ENCODE measurements at places on chromosomes 5 and 9.

DNA sequence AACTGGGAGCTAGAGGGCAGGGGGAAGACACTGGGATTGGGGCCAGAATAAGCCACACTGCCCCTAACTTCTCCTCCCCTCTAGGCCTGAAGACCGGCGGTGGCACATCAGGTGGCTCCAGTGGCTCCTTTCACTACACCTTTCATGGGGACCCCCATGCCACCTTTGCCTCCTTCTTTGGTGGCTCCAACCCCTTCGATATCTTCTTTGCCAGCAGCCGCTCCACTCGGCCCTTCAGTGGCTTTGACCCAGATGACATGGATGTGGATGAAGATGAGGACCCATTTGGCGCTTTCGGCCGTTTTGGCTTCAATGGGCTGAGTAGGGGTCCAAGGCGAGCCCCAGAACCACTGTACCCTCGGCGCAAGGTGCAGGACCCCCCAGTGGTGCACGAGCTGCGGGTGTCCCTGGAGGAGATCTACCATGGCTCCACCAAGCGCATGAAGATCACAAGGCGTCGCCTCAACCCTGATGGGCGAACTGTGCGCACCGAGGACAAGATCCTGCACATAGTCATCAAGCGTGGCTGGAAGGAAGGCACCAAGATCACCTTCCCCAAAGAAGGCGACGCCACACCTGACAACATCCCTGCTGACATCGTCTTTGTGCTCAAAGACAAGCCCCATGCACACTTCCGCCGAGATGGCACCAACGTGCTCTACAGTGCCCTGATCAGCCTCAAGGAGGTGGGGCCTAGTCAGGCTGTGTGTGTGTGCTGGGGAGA, 6.8 kb downstream of the DNAJB5 start:
- no peak for DNase-seq

DNA sequence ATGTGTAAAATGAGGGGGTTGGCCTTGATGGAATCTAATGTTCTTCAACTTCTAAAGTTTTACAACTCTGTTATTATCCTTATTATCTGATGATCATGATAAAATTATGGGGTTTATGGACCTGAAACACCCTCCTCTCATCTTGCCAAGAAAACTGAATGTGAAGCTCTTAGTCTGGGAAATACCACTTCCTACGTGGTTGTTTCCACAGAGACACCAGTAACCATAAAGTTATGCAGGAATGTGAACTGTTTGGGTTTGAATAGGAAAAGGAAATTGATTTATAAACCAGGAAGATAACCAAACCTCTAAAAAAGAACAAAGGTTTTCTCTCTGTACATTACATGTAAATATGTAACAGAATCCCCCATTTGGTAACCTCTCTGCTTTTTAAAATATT, 28.3 kb upstream of the RAI14 start:
- DNase-seq = no peak

DNA sequence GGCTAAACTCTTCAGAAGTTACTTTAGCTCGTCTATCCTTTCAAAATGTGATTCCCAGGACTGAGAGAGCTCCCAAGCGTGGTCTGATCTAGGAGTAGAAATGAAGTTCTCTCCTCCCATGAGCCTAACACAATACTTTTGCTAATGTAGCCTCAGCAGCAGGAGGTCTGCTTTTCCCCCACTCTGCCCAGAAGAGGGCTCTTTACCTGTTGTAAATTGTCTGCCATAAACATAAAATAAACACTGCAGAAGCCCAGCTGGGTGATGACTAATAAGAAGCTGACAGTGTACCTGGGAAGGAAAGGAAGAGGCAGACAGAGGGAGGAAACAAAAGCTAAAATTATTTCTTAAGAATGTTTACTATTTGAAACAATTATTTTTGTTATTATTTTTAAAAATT, 15.4 kb downstream of the SLC36A3 start:
- DNase-seq = no peak

DNA sequence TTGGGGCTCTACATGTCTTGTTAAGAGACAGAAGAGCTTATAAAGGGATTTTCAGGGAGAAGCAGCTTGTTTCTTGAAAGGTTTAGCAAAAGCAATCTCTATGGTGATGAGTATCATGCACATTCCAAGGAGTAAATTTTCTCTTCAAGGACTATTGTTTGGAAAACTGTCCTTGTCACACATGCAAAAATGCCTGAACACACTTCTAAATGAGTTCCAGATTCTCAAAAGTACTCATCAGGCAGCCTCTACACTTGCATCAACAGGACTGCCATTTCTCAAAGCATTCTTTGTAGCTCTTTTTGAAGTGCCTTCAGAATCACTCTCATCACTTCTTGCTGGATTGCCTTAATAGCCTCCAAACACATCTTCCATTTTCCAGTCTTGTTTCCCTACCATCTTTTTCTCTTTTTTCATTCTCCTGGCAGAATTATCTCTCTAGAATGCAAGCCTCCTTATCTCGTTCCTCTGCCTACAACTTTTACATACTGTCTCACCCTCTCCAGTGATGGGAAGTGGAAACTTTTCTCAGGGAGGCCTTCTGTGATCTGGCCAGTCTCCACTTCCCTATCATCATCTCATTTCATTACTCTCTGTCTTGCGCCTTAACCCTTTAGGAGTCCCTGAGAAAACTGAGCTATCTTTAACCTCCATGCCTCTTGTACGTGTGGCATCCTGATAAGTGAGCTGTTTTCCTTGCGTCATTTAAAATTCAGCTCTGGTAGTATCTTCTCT, 631.5 kb upstream of the TLE4 start:
- no peak for DNase-seq

DNA sequence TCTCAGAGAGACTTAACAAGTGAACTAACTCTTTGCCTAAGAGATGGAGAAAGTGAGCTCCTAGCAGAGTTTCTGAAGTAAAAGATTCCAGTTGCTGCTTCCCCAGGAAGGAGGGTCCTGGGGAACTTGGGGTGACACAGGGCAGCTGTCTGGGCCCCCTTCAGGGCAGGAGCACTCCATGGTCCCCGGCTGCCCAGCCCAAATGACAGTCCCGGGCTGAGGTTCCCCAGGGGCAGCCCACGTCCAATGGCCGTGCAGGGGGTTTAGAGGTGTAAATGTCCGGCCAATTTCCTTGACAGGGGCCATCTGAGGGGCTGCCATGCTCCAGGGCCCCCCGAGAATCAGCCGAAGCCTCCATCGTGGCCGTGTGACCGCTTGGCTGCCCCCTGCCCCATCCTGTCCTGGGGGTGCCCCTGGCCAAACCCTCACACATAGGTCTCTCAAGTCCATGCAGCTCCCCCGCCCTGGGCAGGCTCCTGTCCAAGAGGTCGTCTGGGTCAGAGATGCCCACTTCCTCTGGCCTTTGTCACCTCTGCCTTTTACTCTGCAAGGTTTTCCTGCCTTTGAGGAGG, 5.5 kb upstream of the PPP1R26 start:
- DNase-seq = no peak

GRCh38 chr5:141617682-141618029, 1.1 kb downstream of the DIAPH1 start:
- peak; percentile 56 for DNase-seq

DNA sequence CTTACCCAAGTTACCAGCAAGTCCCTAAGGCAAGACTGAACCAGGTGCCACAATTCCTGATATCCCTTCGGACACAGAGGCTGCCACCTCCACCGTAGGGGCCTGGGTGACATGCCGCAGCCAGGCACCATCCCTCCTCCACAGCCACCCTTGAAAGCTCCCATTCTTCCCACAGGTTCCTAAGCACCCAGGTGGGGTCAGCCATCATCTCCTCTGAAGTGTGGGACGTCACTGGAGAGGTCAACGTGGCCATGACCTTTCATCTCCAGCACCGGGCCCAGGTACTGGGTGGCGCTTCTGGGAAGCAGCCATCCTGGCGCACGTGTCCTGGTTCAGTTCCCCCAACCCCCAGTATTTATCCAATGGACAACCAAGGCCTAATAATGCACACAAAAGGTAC, 8.2 kb downstream of the ADGRD2 start:
- no peak for DNase-seq

GRCh38 chr5:158032246-158032645, 173.3 kb upstream of the CLINT1 start:
- no peak for DNase-seq

GRCh38 chr5:82661462-82661861, 383.3 kb upstream of the RPS23 start:
- DNase-seq = no peak

GRCh38 chr5:125409861-125410536, 663.6 kb upstream of the ZNF608 start:
- DNase-seq = no peak

DNA sequence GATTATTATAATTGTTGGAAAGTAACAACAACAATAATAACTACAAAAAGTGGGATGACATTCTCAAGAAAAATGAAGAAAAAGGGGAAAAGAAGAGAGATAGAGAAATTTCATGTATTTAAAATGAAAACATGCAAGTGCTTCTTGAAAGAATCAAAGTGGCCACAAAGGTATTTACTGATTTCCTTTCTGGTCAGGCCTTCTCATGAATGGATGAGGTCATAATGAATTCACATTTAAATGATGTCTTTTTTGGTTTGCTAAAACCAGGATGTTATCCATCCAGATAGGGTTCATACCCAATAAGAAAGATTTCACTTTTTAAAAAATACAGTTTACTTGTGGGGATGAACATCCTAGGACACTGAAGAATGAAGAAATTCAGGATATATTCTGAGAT, 446.4 kb upstream of the PTGER4 start:
- DNase-seq = no peak

DNA sequence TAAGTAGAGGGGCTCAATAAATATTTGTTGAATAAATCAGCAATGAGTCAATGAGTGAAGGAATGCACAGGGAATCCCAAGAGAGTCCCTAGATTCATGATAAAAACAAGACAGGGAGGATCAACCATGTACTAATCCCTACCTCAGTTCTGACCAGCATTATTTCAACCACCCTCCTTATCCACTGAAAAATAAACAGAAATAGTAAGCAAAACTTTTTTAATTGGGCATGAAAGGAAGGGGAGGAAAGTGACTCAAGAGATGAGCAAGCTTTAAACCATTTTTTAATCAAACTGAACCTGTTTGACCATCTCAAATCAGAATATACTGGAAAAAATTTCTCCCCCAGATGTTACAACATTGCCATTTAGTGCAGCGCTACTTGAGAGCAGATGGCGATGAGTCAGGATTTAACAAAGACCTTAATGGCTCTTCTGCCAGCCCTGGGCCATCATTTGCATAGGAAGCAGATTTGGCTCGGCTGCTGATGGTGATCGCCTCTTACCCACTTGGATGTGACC, 194.8 kb upstream of the SLC30A5 start:
- peak; percentile 36 for DNase-seq

DNA sequence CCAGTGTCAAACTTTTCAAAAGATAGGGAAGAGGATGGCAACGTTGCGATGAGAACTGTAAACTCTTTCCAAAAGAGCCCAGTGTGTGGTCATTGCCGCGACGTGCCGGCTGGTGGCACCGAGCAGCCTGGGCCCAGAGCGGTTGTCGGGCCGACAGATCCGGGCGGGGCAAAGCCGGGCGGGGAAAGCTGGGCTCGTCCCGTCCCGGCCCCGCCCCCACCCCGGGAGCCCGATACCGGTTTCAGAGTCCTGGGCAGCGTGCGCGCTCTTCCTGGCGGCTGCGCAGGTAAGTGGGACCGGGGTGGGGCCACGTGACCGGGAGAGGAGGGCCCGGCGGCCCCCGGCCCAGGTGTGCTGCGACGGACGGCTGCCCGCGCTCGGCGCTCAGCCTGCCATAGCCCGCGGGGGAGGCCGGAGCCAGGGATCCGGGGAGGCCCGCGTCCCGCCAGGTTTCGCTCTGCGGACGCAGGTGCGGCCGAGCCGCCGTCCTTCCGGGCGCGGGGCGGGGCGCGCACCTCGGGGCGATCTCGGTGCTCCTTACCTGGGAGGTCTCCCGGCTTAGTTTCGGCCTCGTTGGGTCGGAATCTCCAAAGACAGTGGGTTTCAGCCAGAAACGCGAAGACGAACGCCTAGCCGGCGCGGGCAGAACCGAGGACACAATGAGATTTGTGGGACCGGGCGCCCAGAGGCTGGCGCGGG, at the start of gene MARVELD2:
Gene MARVELD2, plus strand, starts transcription at position 232 of the 699 bp plus-strand sequence. CDS start 4,270 bp downstream, outside the sequence.
- peak; percentile 73 for DNase-seq

DNA sequence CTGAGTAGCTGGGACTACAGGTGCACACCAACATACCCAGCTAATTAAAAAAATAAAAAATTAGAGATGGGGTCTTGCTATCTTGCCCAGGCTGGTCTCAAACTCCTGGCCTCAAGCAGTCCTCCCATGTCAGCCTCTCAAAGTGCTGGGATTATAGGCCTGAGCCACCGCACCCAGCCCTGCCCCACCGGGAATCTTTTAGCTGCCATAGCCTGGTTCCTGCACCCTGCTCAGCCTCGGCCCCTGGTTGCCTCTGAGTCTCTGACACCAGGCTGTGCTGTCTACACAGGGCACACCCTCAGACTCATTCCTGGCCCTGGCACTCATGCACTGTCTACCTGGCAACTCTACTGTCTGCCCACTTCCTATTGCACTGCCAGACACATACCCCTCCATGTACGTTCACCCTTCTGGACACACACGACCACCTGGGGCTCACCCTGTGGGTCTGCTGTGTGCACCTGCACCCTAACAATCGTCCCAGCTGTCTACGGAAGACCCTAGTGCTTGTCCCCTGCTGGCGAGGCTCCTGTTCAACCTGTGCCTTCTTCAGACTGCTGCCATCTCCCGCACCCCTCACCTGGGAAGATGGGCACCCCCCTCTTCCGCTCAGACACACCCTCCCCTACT, 1.4 kb downstream of the PROP1 start:
- no peak for DNase-seq

DNA sequence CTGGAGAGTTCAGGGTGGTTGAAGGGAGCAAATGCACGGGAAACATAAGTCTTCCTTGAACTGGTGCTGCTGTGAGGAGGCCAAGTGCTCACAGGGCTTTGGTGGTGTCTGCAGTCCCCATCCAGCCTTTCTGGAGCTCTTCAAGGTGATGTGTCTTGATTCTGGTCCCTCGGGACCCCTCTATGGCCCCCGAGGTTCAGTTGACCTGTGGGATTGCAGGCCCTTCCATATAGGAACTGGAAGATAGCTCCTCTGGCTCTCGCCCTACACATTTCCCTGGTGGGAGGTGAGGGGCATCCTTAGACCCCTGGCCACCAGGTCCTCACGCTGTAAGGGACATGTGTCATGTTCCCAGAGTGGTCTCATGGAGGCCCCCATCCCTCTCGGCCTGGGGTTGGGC, 191.8 kb downstream of the GADD45G start:
- DNase-seq = no peak

DNA sequence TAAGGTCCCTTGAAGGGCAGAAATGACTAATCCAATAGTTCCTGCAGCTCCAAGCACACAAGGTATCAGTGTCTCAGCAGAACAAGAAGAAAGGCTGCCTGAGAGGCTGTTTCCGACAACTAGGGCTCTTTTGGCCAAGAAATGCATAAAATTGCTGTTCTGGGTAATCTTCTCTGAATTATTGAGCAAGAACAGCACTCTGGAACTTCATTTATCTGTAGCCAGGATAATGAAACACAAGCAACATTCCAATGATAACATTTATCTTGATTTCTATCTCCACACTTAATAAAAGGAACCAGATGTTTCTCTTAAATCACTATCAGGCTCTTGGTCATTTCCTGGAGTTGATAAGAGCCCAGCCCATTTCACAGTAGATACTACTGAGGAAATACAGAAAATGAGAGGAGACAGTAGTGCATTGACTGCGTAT, 17.0 kb upstream of the AUH start:
- DNase-seq = no peak

GRCh38 chr9:101469026-101469425, 33.5 kb upstream of the ALDOB start:
- no peak for DNase-seq

Data from NCI-H526 treated with DMSO at 0.1 percent for 48 hours (cell line).